Stimulated activated CD8-positive, alpha-beta memory T cell treated with anti-CD3 and anti-CD28 coated beads, Interleukin-4, amount 100 ng/mL, for 4 hours (primary cell): ENCODE measurements at places on chromosomes 3 and 15.

- no peak for DNase-seq
Observed at GRCh38 chr3:182436547-182436946, 356.8 kb upstream of the ATP11B start.

DNA sequence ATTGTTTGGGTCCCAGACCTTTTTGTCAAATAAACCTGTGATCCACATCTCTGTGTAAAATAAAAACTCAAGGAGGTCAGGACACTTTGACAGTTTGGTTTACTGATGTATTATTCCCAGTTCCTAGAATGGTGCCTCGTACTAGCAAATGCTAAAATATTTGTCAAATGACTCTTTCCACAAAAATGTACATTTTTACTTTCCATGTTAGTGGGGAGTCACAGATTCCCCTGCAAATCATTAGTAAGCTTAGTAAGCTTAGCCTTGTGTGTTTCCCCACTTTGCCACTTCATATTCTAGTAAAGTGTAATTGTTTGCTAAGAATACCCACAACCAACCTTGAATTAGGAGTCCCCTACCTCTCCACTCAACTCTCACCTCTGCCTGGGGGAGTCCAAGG, 2.4 kb upstream of the MAGI1 start:
- no peak for DNase-seq

GRCh38 chr3:140933552-140933951, 8.1 kb upstream of the SLC25A36 start:
- DNase-seq = no peak

DNA sequence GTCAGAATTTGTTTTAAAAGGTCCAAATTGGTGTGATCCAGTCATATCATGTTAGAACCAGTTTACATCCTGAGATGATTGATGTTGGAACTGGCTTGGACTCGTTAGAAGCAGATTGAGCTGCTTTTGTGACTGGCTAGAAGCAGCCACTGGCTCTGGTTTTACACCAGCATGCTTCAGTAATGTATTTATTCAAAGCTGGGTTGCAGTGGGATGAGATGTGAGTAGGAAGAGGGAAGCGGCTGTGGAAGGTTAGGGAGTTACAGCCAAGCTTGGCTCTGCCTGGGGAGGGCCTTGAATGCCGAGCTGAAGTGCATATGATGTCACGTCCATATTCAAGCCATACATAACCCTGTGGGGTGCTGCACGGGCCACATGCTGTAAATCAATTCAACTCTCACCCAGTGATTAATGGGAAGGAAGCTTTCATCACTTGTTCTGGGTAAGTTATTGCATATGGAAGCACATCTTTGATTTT, 104.0 kb upstream of the SMAD3 start:
- no peak for DNase-seq

GRCh38 chr3:56819016-56819809, 17.5 kb upstream of the ARHGEF3 start:
- no peak for DNase-seq

- no peak for DNase-seq
Observed at GRCh38 chr3:88997260-88997659, 110.2 kb upstream of the EPHA3 start.

- DNase-seq = no peak
Observed at GRCh38 chr3:78913711-78914110, 854.1 kb downstream of the ROBO1 start.

DNA sequence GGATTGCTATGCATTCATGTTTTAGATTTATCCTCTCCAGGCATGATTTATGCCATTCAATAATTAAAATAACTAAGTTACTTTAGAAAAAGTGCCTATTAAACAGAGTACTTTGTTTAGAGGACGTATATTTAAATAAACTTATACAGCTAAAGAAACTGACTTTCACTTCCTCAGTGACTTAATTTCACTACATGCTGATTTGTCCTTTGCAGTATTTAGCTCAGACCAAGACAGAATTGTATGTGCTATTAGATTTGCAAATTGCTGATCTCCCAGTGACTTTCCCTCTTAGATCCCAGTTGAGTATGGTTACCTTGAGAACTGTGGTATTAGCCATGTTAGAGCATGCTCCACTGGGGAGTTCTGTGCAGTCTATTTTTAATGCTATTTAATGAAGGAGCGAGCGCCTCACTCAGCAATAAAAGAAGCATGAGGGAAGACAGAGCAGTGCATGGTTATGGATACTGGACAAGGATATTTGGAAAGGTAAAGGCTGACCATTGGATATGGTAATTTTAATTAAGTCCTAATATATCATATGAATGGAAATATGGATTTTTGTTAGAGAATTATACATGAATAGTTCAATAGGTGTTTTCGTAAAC, 2.7 kb downstream of the ARPP21 start:
- no peak for DNase-seq

DNA sequence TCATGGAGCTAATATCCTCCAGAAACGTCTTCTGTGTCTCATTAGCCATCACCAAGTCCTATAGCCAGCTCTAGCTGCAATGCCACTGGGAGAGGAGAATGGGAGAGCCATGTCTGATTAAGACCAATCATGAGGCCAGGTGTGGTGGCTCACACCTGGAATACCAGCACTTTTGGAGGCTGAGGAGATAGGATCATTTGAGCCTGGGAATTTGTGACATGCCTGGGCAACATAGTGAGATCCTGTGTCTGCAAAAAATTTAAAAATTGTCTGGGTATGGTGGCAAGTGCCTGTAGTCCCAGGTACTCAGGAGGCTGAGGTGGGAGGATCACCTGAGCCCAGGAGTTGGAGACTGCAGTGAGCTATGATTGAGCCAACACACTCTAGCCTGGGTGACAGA, 13.1 kb downstream of the MGLL start:
- DNase-seq = no peak

DNA sequence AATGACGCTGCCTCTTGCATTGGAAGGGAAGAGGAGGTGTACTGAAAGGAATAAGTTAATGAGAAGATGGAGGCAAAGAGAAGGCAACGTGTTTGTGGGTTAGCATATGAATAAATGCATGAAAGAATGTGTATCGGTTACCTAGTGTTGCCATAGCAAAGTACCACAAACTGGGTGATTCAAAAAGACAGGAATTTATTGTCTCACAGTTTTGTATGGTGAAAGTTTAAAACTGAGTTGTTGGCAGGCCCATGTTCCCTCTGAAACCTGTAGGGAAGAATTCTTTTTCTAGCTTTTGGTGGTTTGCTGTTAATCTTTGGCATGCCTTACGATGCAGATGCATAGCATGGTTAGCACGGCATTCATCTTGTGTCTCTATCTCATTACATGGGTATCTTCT, 729.9 kb downstream of the MECOM start:
- DNase-seq = no peak

- DNase-seq = no peak
Observed at GRCh38 chr3:128919988-128920387, 40.6 kb downstream of the ACAD9 start.

DNA sequence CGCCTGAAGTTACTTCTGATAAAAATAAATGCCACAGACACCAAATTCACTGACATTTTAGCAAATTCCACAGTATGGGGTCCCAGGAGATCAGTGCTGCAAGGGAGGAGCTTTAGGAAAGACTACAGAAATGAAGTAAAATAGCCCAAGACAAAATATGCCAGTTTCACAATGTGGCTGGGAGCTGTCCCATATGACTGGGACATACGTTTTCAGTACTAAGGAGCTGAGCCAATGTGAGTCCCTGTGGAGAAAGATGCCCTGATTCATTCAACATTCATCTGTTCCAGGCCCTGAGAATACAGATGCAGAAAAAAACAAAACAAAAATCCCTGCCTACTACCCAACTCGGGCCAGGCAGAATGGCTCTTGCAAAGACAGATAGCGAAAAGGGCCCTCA, 63.4 kb upstream of the FAM174B start:
- no peak for DNase-seq

- no peak for DNase-seq
Observed at GRCh38 chr15:89822611-89822950, 7.9 kb upstream of the ANPEP start.

GRCh38 chr3:149013726-149014125, 22.4 kb downstream of the GYG1 start:
- DNase-seq = no peak

GRCh38 chr15:39447346-39447745, 133.5 kb upstream of the THBS1 start:
- DNase-seq = no peak

- no peak for DNase-seq
Observed at GRCh38 chr3:128397484-128397883, 69.2 kb downstream of the DNAJB8 start.

DNA sequence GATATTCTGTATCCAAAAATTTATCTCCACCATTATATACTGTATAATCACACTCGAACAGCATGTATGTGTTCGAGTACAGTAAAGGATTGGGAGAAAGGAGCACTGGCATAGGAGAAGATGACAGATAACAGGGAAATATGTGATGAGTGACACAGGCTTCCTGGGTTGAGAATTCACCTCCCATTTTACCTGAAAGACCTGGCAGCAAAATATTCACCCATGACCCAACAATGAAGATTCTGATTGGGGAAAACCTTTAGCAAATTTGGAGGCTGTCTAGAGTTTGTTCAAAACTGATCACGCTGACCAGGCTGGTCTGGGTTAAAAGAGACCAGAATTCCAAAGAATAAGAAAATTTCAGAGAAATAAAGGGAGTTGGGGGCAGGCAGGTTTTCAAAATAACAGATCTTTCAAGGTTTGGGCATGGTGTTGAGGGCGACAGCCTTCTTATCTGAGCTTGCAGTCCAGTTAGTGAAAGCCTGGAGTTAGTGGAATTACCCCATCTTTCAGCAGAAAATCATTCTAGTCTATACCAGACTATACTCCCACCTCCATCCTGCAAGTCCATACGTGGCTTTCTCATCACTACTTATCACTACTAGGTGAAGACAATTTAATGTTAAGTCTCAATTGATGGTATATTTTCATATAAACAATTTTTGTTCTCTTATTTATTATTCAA, 42.8 kb upstream of the RSL24D1 start:
- DNase-seq = no peak

DNA sequence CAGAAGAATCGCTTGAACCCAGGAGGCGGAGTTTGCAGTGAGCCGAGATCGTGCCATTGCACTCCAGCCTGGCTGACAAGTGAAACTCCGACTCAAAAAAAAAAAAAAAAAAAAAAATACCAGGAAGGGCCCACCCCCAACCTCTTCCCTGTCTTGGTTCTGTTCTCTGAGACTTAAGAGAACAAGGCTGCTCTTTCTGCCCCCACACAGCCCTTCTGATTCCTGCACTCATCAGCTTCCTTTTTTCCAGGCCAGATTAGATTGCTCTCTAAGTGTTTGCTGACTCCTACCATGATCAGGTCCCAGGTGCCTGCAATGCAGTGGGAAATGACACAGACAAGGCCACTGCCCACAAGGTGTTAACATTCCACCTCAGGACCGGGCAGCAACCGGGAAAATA, 13.0 kb downstream of the TMEM44 start:
- DNase-seq = no peak

DNA sequence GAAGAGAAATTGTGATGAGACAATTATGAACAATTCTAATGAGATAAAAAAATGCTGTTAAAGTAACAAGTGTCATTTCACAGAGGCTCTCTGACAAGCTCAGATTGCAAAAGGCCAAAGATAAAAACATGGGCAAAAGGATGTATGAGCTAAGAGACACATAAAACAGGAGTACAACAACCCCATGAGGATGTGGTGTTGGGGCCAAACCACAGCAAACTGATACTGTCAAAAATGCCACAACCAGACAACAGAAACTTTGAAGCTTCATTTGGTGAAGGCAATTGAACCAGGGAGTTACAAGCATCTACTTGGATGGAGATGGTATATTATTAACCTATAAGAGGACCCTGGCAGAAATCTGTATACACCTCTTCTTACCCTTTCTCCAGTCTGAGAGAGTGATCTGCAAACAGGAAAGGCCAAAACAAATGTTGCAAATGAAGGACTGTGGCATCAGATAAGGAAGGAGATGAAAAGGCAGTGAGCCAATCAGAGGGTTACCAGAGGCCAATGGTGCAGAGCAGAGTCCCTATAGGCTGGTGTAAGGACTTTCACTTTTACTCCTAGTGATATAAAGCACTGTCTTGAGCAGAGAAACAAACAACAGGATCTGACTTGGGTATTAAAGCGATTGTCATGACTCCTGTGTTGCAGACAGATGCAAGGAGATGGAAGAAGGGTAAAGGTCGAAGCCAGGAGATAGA, 659.0 kb downstream of the NTRK3 start:
- no peak for DNase-seq

DNA sequence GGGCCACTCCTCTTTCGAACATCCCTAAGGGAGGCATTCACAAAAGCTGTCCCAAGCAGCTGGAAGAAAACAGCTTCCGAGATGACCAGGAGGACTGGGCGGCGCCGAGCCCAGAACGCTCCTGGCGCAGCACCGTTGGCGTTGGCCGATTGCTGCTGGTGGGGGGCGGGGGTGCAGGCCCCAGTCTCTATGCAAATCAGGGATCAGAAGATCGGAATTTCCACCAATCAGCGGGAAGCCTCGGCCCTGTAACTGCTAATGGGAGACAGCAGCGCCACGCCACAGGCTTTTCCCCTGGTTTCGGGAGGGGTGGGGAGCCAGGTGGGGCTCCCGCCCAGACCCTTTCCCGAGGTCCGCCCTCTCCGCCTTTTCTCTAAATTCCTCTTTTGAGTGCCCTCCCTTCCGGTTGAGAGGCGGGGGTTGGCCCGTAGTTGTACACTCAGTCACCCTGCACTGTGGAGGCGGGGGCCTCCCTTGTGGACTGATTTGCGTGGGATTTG, 27.0 kb downstream of the HMCES start:
- no peak for DNase-seq
